ENCODE measurements at places on chromosomes 6 and 20.

GRCh38 chr6:2783188-2783963 is 18.2 kb downstream of the WRNIP1 start:
- no peak for DNase-seq

DNA sequence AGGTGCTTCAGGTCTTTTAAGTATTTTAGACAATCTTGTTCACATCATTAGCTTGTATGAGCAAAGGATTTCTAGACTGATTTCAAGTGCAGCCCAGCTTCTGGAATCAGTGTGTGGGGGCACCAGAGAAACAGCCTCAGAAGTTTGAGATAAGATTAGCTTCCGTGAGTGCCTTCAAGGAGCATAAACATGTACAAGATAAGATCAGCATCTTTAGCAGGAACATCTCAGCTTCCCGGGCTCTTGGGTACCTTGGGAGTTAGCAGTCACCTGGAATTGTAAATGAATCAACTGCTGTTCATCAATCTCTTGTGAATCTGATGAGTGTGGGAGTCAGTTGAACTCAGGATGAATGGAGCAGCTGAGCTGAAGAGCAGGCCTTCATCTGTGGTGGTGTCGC is 12.0 kb upstream of the CITED2 start:
- no peak for DNase-seq

DNA sequence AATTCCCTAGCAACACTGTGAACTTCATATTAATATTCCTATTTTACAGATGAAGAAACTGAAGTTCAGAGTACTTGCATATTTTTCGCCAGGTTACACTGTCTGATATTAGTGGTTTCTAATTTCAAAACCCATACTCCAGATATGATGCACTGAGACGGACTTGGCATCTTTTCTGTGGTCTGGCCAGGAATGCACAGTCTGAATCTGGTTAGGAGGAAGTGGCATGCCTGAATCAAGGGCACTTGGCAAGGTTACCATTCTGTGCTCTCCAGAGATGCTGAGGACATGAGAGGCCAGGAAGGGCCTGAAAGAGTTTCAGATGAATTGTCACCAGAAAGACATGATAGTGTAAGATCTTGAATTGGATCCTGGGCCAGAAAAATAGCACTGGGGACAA is 150.1 kb downstream of the HAO1 start:
- DNase-seq = no peak

- DNase-seq = no peak
These were observed 254.7 kb downstream of the PTPRK start for GRCh38 chr6:128265706-128266105.

GRCh38 chr6:121405306-121405705 is 30.1 kb upstream of the GJA1 start:
- DNase-seq = no peak

GRCh38 chr6:168000198-168001028 is 2.9 kb downstream of the KIF25 start:
- DNase-seq = peak; percentile 29

- peak; percentile 74 for DNase-seq
These were observed 345.1 kb upstream of the AGPAT4 start for GRCh38 chr6:161618831-161619454.
